ENCODE measurements at places on chromosomes 2 and 18. TPM values are rescaled to one million over a fixed set of nuclear protein-coding genes. Genes with fewer than 3 reads are reported as not detected.

- no peak for DNase-seq
These were observed 369.1 kb downstream of the EIPR1 start for GRCh38 chr2:3008561-3008960.

GRCh38 chr18:3793545-3793944 lies 343.6 kb downstream of the TGIF1 start:
- DNase-seq, result no peak

GRCh38 chr2:44906972-44907371 lies 34.5 kb upstream of the SIX3 start:
- no peak for DNase-seq

DNA sequence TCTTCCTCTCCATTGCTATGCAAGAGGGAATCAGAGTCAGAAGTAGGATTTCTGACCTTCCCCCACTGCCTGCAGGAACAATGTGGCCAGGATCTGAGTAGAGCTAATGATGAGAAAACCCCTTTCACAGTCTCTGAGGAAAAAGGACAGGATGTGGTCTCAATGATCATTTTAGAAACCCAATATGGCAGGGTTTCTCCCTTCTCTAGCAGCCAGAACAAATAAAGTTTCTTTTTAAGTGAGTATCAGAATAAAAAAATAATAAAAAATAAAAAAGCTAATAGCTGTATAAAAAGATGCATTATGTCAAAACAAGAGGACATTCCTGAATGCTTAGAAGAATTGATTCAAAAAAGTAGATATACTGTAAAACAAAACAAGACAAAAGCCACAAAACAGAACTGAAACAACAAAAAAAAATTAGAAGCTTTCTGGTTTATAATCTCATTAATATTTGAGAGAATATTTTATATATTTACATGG lies 1124.9 kb upstream of the ZEB2 start:
- DNase-seq, result no peak

Gene KIF5C
- 4.0 TPM for polyA plus RNA-seq

Gene AGPS
- 52.8 TPM for polyA plus RNA-seq

Gene NYAP2
- 0.03 TPM for polyA plus RNA-seq

Gene SERPINB10
- polyA plus RNA-seq, result 0.06 TPM
